NCI-H2107 (cell line): ENCODE measurements at places on chromosomes 7 and 10.

GRCh38 chr7:27238979-27239386 lies 3.6 kb upstream of the EVX1 start:
- no peak for DNase-seq

DNA sequence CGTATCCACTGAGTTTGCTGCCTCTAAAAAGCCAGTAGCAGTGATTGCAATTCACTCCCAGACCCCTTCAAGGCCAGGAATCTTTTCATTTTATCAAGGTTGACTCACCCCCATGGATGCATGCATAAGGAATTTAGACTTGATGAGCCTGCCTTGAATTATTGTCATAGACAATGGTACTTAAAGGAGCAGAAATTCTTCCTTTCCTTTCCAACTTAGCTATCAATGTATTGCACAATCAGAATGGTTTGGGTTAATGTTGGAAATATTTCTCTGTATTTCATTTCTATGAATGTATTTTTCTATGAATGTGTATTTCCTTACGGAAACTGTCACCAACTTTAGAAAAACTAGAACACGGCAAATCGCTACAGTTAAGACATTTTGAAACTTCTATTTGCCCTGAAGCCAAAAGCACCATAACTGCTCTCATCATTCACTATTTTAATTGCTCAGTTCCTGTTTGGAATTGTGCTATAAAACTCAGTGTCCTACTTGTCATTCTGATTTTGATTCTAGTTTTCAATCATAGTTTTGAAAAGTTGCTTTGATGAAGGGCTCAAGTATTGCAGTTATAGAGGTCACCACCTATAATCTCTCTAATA lies 355.7 kb upstream of the AKR1E2 start:
- DNase-seq = no peak

DNA sequence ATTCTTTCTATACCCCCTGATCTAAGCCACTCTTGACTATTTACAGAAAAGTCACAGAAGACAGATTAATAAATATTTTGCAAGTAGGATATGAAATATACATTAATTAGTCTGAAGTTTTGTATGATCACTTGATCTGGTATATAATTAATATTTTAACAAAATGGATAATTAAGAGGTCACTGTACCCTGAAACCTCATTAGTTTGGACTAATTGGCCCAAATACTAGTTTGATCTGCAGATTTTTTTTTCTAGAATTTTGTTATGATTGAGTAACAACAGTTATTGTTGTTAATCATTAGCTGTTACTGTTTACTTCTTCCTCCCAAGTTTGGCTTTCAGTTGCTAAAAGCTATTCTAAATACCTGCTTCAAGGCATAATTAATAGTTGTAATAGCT lies 2.7 kb downstream of the NHLRC2 start:
- DNase-seq = no peak

GRCh38 chr10:76540786-76541185 lies 1096.8 kb downstream of the KCNMA1 start:
- no peak for DNase-seq

GRCh38 chr10:101228153-101228965 lies 904 bp downstream of the LBX1 start:
- no peak for DNase-seq

DNA sequence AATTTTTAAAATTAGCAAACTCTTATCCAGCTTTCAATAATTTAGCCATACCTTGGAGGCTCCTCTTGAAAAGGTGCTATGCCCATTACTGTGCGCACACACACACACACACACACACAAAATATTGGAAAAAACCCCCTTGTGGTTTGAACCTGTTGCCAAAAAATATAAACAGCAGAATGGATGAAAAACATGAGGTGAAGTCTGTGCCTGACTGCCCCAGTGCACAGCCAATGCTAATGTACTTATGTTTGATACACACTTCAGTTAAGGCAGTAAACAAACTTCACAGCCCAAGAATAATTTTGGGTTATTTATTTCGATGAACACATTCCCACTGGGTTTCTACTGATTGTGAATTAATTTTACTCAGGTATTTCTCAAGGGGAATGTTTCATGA lies 113.2 kb upstream of the SEM1 start:
- DNase-seq = no peak

GRCh38 chr10:78776756-78777155 lies 292.0 kb upstream of the ZMIZ1 start:
- DNase-seq = no peak

DNA sequence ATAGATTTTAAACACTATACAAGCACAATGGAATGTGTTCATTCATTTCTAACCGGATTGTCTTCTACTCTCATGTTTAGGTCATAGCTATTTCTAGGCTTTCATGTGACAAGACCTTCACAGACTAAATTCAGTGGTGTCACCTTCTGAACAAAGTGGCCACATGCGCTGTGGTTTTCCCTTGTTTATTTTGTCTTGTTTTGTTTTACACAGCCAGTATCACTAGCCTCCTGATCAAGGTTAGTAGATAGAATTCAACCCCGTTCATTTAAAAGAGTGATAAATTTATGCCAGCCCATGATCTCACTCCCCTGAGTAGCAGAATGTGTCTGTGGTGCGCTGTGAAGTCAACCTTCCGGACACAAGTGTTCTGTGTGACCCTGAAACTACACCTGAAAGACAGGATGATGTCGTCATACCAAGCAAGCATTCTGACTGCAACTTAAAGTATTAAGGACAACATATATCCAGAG lies 209.1 kb downstream of the CREB5 start:
- no peak for DNase-seq

GRCh38 chr7:130803127-130803526 lies 69.1 kb upstream of the KLF14 start:
- no peak for DNase-seq

DNA sequence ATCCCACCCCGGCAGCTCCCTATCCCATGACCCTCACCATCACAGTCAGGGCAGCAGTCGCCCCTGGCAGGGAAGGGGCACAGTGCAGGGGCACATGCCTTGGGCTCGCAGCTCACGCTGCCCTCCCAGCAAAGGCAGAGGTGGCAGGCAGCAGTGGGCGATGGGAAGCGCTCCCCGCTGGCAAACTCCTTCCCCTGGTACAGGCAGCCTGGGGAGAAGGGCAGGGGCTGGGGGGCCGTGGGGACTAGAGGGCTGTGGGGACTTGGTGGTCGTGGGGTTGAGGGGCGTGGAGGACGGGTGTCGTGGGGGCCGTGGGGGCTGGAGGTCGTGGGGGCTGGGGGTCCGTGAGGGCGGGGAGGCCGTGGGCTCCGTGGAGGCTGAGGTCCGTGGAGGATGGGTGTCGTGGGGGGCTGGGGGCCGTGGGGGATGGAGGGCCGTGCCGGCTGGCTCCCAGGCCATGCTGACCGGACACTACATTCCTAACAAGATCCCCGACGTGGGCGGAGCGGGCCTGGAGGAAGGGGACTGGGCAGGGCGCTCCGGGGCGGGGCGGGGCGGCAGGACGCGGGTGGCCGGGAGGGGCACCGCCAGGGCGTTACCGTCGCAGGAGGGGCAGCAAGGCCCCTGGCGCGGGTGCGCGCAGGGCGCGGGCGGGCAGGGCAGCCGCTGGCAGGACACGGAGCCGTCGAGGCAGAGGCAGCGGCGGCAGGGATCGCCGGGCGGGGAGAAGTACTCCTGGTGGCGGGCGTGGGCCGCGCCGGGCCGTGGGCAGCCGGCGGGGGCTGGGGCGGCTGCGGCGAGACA lies 20.0 kb downstream of the KCP start:
- DNase-seq = no peak

DNA sequence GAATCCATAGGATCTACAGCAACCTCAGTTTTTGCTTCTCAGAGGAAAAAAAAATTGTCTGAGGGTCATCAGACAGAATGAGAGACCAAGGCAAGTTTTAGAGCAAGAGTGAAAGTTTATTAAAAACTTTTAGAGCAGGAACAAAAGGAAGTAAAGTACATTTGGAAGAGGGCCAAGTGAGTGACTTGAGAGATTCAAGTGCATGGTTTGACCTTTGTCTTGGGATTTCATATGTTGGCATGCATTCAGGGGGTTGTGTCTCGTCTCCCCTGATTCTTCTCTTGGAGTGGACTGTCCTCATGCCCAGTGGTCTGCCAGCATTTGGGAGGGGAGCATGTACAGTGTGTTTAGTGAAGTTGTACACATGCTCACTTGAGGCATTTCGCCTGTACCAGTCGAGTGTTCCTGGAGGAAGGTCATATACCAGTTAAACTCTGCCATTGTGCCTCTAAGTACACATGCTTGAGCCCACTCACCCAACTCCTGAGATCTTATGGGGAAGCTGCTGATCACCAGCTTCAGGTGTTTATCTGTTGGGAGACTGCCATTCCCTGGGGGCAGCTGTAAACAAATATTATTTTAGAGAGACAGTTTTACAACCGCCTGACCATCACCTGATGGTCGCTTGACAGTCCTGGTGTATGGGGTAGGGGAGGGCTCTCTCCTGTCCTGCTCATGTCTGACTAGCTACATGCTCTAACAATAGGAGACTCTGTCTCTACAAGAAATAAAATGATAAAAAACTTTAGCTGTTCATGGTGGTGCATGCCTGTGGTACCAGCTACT lies 109.4 kb downstream of the EEPD1 start:
- DNase-seq = no peak

GRCh38 chr7:110311556-110311955 lies 779.4 kb upstream of the LRRN3 start:
- DNase-seq = no peak

- no peak for DNase-seq
These were observed 275.9 kb downstream of the SKAP2 start for GRCh38 chr7:26588511-26588910.

DNA sequence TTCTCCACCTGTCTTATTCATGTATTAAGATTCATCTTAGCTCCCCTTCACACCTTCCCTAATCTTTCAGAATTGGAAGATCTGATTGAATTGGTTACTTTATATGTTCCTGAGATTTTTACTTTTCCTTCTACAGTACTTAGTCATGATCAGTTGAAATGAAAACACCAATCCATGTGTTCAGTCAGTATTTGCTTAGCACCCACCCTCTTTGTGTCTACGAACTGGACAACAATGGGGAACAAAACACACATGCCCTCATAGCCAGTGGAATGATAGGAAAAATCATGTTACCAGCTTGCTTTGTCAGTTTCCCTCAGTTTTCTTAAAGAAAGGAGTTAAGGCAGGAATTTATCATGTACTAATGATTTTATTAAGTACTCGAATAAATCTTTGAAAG lies 2.0 kb downstream of the MASTL start:
- no peak for DNase-seq

DNA sequence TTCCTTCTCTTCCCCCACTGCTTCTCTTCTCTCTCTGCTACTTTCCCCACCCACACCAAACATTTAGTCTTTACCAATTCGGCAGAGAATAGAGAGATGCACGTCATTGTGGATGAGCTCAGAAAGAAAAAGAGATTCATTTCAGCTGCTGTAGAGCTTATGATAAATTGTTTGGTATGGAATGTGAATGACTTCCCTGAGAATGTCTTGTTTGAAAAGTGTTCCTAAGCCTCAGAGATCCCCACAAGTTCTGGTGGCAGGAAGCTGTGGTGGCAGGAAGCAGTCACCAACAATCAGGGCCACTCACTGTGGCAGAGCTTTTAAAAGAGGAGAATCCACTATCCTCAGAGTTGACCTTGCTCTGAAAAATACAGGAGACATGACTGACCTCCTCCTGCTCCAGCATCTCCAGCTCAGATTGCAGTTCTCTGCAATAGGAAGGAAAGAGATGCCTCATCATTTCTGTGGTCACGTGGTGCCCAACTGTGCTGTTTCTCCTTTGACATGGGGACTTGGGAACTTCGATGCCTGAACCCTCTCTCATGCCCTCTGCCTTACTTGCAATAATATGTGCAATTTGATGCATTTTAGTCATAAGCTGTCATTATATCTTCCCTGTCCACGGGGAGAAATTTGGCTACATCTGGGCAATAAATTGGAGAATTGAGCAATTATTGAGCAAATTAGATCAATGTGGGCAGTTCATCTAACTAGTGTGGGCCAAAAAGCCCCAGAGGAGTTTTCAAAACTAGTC lies 76.5 kb downstream of the BMPER start:
- no peak for DNase-seq

GRCh38 chr7:111274857-111275256 lies 183.9 kb downstream of the LRRN3 start:
- DNase-seq = no peak

GRCh38 chr7:131190581-131190980 lies 137.1 kb upstream of the MKLN1 start:
- DNase-seq = no peak

DNA sequence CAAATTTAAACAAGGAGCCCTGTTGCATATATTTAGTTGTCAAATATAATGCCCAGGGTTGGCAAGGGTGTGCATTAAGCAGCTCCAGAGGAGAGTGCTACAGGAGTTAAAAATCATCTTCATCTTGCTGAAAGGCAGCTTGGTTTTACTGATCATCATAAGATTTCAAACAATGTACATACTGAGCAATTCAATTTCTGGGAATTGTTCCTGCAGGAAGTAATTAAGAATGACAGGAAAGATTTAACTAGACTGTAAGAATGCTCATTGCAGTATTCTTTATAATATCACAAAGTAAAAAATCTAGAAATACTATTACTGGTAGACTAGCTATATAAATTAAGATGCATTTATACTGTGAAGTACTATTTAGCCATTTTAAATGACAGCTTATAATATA lies 153.6 kb downstream of the DYNC1I1 start:
- DNase-seq = no peak

DNA sequence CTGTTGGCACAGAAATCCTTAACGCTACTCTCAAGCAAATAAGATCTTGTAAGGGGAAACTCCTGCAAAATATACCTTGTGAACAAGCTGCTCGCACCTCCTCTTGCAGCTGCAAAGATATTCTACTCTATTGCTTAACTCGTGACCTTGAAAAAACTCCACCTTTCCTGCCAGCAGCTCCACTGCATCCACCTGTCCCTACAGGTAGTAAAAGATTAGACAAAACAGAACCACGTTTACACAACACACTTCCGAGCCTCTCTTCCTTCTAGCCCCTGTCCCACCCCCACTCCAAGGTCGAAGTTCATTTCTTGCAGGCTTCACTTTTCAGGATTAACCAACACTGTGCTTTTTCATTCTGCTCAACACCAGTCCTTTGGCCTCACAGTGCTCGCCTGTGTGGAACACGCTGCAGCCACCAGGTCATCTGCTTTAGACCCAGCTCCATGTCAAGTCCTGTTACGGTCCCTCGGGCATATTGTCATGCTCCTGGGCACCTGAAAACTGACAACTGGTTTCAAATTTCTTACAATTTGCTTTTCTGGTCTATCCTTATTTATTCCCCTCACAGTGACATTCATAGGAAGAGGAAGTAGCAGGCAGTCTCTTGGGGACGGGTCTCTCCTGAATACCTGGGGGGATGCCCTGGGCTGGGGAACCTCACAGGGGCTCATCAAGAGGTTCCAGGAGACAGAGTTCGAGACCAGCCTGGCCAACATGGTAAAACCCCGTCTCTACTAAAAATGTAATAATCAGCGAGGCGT lies 165.8 kb upstream of the KLF14 start:
- no peak for DNase-seq

DNA sequence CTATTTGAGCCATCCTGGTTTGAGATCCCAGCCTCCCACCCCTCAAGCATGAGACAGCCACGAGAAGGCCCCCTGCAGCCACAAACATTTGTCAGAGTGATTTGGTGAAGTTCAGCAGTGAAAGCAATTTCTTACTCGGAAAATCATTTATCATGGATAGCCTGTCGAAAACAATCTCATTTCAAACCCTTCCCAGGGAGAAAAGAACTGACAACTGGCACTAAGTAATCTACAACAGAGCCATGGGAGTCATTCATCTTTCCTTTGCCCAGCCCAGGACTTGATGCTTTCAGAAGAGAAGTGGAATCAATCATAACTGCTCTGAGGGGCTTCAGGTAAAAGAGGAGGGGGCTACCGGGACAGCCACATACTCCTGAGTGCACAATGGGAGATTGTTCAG lies 411.2 kb downstream of the KCNMA1 start:
- DNase-seq = no peak
